ENCODE measurements at places on chromosomes 11 and 22. TPM values are rescaled to one million over a fixed set of nuclear protein-coding genes. Genes with fewer than 3 reads are reported as not detected.

- DNase-seq: no peak
Observed at GRCh38 chr22:20181194-20181883, 30.5 kb upstream of the CCDC188 start.

- no peak for DNase-seq
Observed at GRCh38 chr11:77332259-77332658, 30.8 kb upstream of the GDPD4 start.

DNA sequence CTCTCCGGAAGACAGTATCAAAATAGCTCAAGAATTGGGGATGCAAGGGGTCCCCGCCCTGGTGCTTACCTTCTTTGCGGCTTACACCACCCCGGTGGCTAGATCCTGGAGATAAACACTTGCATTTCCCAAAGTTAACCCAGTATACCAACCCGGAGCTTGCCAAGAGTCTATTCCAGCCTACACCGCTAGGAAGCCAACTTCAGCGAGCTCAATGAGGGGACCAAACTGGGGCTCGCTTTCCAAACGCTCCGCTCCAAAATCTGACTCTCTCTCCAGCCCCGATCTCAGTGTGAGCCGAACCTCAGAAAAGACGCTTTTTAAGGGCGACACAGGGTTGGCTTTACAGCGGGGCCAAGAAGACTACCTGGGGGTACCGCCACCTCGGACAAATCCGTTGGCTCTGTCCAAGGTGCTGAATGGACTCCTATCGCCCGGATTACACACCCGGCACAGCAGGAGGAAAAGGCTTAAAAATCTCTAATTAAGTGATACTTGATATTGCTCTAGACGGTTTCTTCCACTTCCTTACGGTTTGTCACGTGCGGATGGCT lies 20.1 kb upstream of the BDNF start:
- DNase-seq: no peak

- peak; percentile 26 for DNase-seq
Observed at GRCh38 chr11:27861706-27862430, 161.6 kb upstream of the BDNF start.

The ANKRD49 gene
- 13.3 TPM for total RNA-seq

DNA sequence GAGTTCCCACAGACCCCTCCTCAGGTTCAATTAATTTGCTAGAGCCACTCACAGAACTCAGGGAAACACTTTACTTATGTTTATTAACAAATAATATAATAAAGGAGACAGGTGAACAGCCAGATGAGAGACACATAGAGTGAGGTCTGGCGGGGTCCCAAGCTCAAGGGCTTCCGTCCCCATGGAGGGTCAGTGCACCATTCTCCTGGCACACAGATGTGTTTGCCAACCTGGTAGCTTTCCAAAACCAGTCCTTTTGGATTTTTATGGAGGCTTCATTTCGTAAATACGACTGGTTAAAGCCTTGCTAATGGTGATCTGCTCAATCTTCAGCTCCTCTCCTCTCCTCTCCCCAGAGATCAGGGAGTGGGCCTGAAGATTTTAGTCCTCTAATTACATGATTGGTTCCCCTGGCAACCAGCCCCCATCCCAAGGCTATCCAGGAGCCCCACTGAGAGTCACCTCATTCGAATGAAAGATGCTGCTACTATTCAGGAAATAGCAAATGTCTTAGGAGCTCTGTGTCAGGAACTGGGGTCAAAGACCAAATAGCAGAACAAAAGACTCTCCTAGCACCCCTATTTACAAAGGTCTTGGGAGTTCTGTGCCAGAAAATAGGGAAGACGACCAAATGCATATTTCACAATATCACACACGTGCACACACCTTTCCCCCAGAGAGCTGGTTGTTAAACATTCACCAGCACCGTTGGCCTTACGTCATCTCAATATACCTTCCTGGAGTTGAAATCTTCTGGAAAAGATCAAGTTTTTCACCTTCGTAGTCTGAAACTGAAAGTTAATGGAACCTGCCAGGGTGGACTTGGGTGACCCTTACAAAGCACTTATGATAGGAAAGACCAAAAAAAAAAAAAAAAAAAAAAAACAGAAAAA lies 23.8 kb upstream of the CAPRIN1 start:
- DNase-seq: no peak

GRCh38 chr22:27601195-27601594 lies 200.4 kb downstream of the MN1 start:
- DNase-seq: no peak

The APOA4 gene
- total RNA-seq: not detected

DNA sequence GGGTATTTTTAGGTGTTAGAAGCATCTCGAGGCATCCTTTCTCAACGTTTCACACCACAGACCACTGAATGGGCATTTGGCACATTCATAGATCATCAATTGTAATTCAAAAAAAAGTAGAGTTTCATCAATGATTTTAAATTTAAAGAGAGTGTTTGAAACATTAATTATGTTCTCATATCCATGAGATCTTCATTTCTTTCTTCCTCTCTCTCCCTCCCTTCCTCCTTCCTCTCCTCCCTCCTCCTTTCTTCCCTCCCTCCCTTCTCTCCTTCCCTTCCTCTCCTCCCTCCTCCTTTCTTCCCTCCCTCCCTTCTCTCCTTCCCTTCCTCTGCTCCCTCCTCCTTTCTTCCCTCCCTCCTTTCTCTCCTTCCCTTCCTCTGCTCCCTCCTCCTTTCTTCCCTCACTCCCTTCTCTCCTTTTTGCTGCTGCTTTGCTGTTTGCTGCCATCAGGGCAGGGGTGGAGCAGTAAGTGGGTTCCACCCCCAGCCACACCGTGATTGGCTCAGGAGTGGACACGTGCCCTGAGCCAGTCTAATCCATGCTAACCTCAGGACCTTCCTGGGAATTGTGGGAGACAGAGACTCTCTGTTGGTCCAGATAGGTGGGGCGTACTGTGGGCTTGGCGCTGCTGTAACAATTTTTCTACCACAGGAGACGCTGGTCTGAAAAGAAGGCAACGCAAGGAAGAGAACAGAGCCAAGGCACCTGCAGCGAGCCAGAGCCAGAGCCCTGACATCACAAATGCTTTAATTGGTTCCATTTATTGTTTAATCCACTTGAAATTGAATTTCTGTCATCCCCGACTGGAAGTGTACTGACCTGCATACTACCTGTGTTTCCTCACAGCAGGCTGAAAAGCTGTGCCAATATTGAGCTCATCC lies 33.7 kb upstream of the APOBEC3A start:
- DNase-seq: peak; percentile 97

GRCh38 chr22:19554834-19555404 lies 30.7 kb upstream of the CLDN5 start:
- DNase-seq: peak; percentile 67

DNA sequence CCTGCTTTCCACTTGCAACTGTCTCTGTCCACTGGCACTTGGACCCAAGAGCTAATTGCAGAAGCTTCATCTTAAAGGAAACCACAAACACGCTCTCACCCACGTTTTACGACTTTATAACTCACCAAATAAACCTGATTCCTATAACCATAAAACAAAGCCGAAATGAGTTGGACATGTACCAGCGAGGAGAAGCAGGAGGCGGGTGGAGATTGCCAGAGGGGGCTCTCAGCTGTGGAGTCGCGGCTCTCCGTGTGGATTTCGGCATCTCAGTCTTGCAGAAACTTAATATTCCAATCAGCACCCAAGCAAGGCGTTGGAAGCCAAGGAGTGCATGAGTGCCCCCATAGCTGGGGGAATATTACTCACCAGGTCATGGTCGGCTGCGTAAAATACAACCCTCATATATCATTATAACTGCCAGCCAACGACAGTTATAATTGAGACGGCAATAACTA lies 483.6 kb downstream of the MN1 start:
- DNase-seq: no peak

- no peak for DNase-seq
Observed at GRCh38 chr11:33889296-33889695, 2.6 kb downstream of the LMO2 start.

GRCh38 chr22:43851979-43852307 lies 10.4 kb downstream of the SULT4A1 start:
- DNase-seq: no peak

- peak; percentile 27 for DNase-seq
Observed at GRCh38 chr11:103652013-103652412, 384.4 kb upstream of the DDI1 start.

DNA sequence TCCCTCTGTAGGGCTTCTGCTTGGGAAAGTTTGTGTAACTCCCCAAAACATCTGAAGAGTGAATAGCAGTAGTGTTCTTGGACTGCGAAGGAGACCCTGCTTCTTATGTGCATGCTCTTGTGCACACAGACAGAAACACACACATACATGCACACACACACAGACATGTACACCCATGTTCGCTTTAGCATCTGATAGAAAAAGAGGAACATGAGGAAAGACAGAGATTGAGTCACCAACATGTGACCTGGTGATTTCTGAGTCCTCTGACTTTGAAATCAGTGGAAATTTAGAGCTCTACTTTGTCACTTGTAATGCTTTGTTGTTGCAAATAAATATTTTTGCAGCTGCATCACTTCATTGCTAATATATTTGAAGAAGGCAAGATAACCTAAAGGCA lies 23.8 kb downstream of the CD44 start:
- DNase-seq: no peak

The KRTAP5-10 gene
- not detected for total RNA-seq

The GLYATL2 gene
- 1.4 TPM for total RNA-seq

The CD151 gene
- 825 TPM for total RNA-seq

DNA sequence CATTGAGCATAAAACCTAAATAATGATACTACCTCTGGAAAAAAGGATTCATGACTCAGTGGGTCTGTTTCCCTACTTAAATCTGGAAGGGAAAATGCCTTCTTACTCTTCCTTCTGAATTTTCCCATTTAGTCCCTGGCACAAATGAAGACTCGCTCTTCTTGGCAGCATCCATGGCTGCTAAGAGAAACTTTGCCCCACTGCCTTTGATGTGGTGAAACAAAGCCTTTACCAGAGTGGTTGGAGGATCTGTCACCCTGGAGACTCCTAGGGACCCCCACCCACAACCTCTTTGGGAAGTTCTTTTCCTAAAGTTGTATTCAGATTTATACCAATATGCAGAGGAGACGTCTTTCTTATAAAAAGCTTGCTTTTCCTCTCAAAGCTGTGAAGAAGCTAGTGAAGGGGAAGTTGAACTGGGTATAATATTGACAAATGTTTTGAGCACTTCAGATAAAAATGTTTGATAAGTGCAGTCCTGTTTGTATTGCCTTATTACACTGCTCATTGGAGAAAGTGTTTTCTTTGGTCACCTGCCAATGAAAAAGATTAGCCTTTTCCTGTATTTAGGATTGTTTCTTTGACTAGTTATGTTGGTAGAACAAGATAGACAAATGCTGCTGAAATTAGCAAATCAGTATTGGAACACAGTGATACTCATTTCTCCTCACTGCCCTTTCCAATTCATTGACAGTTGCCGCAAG lies 77.3 kb downstream of the ARFGAP2 start:
- no peak for DNase-seq

DNA sequence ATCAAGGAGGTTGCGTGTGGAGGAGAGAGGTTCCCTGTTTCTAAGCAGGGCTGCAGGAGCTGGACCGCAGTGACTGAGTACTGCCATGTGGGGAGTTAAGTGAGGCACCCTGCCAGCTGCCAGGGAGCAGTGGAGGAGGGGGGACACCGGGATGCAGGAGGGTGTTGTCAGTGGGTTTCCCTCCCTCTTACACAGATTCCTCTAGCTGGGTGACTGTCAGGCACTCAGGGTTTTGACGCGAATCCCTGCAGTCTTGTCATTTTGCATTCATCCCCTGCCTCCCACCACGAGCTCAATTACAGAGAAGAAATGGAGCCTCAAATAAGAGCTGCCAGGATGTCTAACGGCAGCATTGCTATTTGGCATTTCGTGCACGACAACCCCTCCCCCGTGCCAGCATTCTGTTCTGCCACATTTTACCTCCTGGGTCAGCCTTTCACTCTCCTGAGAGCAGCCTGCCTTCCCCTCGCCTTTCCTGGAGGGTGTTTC lies 119.8 kb upstream of the SORL1-AS1 start:
- no peak for DNase-seq

The MN1 gene
- 0.79 TPM for total RNA-seq

DNA sequence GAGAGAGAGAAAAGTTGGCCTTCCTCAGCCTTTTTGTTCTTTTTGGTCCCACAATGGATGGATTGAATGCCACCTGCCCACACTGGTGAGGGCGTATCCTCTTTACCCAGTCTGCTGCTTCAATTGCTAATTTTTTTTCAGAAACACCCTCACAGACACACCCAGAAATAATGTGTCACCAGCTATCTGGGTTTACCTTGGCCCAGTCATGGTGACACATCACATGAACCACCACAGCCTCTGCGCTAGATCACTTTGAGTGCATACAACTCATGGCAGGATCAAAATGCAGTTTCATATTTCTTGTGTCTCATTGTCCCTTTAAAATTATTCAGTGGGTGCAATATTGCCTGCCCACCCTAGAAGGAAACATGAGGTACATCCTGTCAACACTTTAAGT lies 63.3 kb downstream of the ADAMTS15 start:
- no peak for DNase-seq

- DNase-seq: no peak
Observed at GRCh38 chr11:18379201-18379600, 15.2 kb upstream of the LDHA start.

DNA sequence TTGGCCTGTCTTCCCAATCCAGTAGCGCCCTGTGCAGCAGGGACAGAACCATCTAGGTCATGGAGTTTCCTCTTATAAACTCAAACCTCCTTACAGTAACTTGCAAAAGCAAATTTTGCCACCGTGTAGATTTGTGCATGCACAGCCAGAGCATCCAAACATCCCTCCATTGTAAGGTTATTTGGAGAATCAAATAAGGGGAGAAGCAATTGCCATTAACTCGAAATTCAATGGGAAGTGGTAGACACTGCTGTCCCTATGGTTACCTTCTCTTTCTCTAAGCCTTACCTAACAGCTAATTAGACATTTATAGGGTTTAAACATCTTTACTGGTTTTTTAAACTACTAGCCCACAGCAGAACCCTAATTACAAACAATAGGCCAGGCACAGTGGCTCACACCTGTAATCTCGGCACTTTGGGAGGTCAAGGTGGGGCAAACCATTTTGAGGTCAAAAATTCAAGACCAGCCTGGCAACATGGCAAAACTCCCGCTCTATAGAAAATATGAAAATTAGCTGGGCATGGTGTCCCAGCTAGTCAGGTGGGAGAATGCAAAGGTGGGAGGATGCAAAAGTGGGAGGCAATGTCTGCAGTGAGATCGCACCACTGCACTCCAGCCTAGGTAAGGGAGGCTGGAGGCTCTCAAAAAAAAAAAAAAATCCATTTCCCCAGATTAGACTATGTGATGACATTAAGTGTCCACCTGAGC lies 6.6 kb downstream of the HSPA8 start:
- no peak for DNase-seq

GRCh38 chr11:110522471-110522870 lies 92.7 kb downstream of the FDX1 start:
- DNase-seq: no peak

DNA sequence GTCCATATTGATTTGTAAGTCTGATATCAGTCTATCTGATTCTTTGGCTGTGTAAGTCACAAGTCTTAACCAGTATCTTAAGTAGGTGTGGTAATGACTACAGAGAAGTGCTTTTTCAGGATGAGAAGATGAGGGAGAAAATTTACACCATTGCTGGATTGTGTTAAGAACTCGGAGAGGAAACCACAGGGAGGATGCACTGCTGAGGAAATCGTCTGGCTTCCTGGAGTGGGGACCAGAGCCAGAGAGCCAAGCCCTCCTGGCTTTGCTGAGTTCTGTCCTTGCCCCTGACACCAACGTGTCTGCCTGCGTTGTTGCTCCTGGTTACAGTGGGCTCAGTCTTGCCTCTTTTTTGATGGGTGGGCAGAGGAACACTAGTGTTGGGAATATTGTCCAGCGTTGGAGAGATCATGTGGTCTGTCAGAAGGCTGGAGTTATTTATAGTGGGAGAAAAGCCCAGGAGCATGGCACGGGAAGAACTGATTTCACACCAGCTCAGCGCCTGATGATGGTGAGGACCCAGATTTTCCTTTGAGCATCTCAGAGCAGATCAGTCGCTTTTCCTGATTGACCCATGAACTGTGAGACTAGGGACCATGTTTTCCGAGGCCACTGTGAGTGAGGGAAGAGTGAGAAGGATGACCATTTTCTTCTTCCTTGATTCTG lies 29.6 kb downstream of the MARK2 start:
- DNase-seq: no peak
